ENCODE measurements at places on chromosomes 11 and 22.

- DNase-seq, result no peak
Observed at GRCh38 chr11:10426475-10426874, 28.6 kb upstream of the AMPD3 start.

GRCh38 chr11:74492084-74492483 lies 1.4 kb downstream of the LIPT2 start:
- no peak for DNase-seq

DNA sequence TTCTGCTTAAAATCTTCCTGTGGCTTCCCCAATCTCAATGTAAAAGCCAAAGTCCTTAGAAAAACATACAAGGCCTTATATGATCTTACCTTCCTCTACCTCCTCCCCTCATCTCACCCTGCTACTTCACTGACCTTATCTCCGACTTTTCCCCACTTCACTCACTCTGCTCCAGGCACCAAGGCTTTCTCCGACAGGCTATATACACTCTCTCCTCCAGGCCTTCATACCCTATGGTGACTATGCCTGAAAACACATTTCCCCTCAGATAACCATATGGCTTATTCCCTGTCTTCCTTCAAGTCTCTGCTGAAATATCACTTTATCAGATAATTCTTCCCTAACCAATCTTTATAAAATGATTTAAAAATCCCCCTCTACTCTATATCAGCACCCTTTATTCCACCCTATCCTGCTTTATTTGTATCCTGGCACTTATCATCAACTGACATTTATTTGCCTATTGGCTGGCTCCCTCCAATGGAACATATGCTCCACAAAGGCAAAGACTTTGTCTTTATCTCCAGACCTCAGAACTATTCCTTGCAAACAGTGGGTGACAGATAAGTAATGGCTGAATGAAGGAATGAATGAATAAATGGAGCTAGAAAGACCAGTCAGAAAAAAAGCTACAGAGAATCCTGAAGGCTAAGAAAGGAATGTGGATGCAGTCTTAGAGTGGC lies 52.7 kb downstream of the PAK1 start:
- DNase-seq, result no peak

GRCh38 chr22:29342177-29342576 lies 26.7 kb upstream of the RASL10A start:
- no peak for DNase-seq

DNA sequence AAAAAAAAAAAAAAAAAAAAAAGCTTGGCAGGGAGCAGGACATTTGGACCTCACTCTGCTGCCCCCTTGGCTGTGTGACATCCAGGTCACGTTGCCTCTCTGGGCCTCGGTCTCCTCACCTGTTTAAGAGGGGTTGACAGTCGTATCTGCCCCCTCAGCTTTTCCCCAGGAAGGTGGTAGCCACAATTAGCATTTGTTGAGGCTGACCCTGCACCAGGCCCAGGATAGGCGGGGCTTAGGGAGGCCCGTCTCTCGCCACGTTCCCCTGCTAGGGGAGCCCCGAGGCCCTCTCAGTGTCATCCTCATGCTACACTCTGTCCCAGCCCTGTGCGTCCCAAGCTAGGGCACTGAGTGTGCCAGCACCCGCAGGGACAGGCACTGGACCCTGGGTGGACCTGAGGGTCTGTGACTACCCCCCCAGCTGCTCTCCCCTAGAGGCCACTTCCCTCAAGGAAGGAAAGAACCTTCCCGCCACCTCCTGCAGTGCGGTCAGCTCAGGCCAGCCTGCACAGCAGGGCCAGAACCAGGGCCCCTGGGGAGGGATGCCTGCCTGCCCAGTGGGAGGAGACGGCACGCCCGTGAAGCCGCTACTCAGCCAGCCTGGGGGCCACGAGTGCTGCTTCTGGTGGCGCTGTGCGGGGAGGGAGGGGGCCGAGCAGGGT lies 38.5 kb upstream of the PPARA start:
- DNase-seq, result no peak

GRCh38 chr11:125293596-125293995 lies 129.0 kb downstream of the PKNOX2 start:
- no peak for DNase-seq

DNA sequence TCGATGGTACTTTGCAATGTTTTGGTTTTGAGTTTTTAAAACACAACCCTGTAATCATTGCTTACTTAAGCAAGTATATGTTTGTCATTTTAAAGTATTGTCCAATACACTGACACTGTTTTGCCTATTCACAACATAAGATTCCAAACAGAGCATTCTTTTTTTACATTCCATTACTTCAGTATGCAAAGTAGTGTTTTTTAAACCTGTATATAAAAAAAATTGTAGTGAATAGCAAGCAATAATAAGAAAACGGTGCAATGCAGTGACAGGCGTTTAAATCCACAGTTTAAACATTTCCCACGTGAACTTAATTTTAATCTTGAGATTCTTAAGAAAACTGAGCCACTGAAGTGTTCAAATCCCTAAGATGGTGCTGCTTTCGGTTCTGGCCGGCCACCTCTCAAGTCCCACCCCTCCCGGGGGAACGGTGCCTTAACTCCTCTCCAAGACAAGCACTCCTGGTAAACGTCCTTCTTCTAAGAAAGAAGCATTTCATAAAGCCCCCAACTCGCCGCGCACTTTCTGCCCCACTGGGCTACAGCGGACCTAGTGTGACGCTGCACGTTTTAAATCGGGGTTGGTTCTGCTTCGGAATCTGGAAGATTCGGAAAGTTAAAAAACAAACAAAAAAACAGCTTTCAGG lies 2.9 kb downstream of the PGR start:
- no peak for DNase-seq

- no peak for DNase-seq
Observed at GRCh38 chr22:28873183-28873963, 10.0 kb upstream of the ZNRF3 start.

- DNase-seq, result no peak
Observed at GRCh38 chr11:26418386-26418912, 86.5 kb downstream of the ANO3 start.

DNA sequence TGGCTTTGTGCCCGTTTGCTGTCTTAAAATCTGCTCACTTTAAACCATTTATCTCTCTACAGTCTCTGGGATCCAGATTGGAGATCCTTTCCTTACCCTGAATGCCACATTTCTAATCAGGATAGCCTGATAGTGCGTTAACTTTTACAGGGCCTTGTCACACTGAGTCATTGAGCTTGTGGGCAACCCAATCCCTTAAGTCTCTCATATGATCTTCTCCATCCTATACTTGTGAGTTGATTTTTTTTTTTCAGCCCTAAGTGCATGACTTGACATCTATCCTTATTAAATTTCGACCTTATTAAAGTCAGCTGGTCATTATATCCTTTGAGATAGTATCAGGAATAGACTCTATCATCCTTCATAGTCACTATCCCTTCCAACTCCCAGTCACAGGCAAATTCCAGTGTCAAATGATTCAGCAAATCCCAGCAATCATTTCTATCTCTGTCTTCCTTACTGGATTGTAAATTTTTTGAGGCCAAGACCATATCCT lies 57.7 kb downstream of the TEAD1 start:
- no peak for DNase-seq

- no peak for DNase-seq
Observed at GRCh38 chr22:39665229-39665628, 94.7 kb downstream of the CACNA1I start.
